ENCODE measurements at places on chromosomes 16 and 17.

DNA sequence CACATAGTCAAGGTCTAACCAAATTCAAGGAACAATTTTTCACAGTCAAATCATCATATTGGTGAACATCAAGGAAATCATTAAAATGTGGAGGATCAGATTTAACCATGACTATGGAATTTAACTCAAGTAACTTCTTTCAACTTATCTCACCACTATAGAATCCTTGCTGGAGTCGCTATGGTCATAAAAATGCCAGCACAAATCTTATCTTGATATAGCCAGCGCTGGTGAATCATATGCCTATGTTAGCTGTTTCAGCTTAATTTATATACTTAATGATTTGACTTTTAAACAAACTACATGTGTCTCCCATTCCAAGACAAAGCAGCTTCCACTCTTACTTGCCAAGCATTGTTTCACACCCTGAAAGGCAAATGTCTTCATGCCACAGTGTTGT, 416.4 kb downstream of the CDH11 start:
- peak; percentile 93 for DNase-seq

- DNase-seq, result no peak
Observed at GRCh38 chr17:27269974-27270373, 23.9 kb upstream of the WSB1 start.

GRCh38 chr16:1125471-1125870, 27.4 kb upstream of the CACNA1H start:
- DNase-seq, result no peak

- no peak for DNase-seq
Observed at GRCh38 chr16:50742576-50743200, 802 bp downstream of the CYLD start.

DNA sequence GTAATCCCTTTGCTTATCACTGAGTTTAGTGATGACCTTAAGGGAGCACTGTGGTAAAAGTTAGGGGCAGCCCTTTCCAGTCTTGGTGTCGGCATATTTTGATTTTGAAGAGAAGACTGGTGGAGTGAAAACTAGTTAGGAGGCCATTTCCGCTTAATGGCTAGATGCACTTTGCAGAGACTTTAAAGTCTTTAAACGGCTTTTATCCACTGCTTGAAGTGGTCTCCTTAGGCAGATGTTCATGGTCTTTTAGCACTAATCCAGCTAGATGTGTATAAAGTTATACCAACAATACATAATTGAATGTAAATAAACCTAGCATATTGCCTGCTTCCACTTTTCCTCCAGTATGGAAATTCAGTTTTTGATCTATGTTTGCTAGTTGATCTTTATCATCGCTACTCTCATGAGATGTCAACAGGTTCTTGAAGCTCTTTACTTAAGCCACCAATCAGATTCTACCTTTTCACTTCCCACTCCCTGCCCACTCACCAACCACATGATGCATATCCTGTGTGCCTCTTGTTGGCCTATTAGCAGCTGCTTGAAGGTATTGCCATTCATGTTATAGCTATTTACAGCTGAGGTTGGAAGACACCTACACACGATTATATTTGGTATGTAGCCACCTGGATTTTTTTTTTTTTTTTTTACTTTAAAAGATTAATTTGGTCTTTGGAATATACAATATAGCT, 132.0 kb downstream of the NLK start:
- no peak for DNase-seq

- DNase-seq, result no peak
Observed at GRCh38 chr16:57113042-57113453, 20.7 kb downstream of the CPNE2 start.

GRCh38 chr16:87459833-87460232, 33.0 kb downstream of the ZCCHC14 start:
- DNase-seq, result no peak

DNA sequence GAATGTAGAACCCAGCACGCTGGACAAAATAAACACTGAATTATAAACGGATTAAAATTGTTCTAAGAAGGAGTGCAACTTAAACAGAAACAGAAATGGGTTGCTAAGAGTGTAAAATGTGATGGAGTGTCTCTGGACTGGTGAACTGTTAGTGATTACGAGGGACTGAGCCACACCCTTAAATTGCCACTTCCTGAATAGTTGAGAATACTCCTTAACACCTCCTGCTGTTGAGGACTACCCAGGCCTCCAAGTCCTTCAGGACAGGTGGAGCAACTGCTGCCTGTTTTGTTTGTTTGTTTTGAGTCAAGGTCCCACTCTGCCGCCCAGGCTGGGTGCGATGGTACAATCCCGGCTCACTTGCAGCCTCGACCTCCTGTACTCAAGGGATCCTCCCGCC, 25.8 kb upstream of the IRF8 start:
- no peak for DNase-seq

GRCh38 chr17:7314719-7315569, at the start of gene GPS2:
Gene GPS2, minus strand, starts transcription at chr17:7315360. Its CDS starts 308 bp downstream, at chr17:7315052.
- DNase-seq, result peak; percentile 48

GRCh38 chr17:63697341-63698286, 2.3 kb downstream of the LIMD2 start:
- no peak for DNase-seq

DNA sequence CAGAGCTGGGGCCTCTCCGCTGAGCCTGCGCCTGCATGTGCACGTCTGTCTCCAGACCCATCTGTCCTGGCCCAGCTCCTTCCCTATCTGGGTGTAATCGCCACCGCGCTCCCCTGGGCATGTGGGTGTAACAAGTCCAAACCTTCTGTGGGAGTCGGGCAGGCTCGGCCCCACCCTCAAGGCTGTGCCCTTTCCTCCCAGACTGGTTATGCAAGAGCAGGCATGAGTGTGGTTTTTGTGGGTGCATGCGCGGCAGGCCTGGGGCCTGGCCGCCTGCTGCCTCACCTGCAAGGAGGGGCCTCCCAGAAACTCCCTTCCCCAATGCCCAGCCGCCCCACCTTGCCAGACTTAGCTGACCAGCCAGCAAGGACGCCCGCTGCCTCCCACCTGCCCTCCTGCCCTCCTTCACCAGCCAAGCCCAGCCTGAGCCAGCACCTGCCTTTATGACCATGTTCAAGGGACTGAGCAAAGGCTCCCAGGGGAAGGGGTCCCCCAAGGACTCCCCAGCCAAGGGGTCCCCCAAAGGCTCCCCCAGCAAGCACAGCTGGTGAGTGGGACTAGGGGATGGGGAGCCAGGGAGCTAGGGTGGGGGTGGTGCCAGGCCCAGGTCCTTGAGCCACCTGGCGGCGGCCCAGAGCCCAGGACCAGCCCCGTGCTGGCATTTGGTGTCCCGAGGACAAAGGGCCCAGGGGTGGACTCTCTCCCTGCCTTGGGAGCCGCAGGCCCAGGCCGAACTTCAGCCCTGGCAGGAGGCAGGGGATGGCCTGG, at the start of gene EVPLL:
EVPLL (plus strand) TSS at position 342 of the 768 bp plus-strand sequence. CDS start 3,160 bp downstream, outside the sequence.
- no peak for DNase-seq

GRCh38 chr17:76885894-76886290, 17.7 kb downstream of the MGAT5B start:
- DNase-seq, result no peak

DNA sequence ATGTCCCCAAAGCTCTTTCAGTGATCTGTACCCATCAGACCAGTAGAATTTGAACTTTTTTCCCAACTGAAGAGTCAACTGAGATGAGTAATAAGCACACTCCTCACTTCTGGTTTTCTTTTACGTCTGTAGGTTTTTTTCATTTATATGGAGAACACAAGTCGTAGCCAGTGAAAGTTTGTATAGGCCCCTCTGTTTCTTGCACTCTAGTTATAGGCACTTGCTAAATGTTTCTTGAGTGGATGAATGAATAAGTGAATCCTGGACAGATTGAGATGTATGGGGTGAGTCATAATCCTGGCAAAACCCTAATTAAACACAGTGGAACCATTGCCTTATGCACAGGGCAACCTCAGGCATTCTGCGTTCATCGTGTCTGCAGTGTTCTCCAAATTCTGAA, 193.7 kb upstream of the TBX2 start:
- DNase-seq, result no peak

DNA sequence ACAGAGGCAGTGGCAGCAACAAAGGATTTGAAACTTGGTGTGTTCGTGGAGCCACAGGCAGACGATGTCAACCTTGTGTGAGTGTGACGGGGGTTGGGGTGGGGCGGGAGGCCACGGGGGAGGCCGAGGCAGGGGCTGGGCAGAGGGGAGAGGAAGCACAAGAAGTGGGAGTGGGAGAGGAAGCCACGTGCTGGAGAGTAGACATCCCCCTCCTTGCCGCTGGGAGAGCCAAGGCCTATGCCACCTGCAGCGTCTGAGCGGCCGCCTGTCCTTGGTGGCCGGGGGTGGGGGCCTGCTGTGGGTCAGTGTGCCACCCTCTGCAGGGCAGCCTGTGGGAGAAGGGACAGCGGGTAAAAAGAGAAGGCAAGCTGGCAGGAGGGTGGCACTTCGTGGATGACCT, 25.5 kb downstream of the STH start:
- DNase-seq, result no peak

GRCh38 chr17:2786176-2786881, 9.9 kb upstream of the RAP1GAP2 start:
- DNase-seq, result peak; percentile 17
